ENCODE measurements at places on chromosomes 4 and X.

- peak; percentile 78 for DNase-seq
Measured at GRCh38 chrX:55919367-55920221, 202.0 kb downstream of the RRAGB start.

DNA sequence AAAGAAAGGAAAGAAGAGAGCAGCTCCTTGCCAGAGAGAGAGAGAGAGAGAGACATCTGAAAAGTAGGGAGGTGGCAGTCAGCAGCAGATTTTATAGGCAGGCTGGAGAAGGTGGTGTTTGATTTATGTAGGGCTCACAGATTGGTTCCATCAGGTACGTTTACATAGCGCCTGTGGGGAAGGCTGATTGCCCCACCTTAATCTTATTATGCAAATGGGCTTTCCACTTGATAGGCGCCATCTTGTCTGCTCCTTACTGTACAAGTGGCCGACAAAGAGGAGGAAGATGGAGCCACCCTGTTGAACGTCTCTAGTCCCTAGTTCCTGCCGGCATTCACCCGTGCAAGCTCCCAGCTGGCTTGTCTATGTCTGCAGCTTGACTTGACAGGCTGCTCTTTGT lies 49.1 kb upstream of the DHRSX start:
- no peak for DNase-seq

DNA sequence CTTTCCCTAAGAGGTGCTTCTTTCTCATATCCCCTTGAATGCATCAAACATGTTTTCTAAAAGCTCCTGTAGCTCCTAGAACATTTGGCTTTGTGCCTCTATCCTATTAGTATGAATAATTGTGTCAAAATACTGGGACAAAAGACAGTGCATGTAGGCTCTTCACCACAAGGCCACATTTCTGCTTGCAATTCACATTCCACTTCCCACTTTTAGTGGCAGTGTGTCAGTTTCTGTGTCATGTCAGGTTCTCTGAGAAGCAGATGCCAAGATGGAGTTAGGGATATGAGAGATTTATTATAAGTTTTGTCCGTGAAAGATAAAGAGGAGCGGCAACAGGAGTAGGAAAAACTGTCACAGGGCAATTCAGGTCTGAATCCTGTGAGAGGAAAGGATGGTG lies 61.3 kb upstream of the GPRIN3 start:
- DNase-seq: no peak

GRCh38 chr4:158053086-158053485 lies 119.7 kb downstream of the GASK1B start:
- DNase-seq: no peak

GRCh38 chr4:134057356-134057755 lies 144.2 kb downstream of the PABPC4L start:
- no peak for DNase-seq

DNA sequence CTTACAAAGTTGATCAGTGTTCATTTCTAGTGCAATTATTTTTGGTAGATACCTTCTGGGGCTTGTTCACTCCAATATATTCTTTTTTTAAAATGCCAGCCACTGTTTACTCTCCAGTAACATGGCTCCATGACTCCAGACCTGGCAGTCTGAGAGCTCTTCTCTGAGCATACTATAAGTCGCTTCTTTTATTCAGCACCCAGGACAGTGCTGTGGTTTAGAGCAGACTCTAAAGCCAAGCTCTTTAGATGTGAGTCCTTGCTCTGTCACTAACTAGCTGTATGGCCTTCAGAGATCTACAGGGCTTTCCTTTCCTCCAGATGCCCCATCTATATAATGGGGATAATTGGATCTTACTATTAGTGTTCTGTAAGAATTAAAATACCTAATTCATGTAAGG lies 200.2 kb upstream of the FAM241A start:
- DNase-seq: no peak

GRCh38 chr4:112145790-112146501 lies 692 bp downstream of the FAM241A start:
- peak; percentile 68 for DNase-seq

GRCh38 chr4:22457348-22457747 lies 58.5 kb downstream of the ADGRA3 start:
- no peak for DNase-seq

DNA sequence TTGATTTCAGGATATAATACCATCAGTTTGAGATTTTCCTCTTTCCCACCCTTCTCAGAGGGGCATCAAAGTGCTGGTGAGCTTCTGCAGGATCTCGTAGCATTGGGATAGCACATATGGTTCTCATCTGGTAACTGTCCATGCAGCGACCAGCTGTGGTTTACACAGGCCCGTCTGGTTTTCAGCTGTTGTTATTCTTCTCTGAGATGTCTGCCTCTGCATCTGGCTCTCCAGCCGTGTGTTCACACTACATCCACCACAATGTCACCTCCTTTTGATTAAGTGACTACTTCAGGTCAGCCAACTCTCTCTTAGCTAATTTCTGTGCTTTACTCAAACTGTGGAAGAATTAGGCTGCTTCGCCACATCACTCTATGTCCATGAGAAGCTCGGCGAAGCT lies 676.7 kb upstream of the TENM3 start:
- DNase-seq: no peak

DNA sequence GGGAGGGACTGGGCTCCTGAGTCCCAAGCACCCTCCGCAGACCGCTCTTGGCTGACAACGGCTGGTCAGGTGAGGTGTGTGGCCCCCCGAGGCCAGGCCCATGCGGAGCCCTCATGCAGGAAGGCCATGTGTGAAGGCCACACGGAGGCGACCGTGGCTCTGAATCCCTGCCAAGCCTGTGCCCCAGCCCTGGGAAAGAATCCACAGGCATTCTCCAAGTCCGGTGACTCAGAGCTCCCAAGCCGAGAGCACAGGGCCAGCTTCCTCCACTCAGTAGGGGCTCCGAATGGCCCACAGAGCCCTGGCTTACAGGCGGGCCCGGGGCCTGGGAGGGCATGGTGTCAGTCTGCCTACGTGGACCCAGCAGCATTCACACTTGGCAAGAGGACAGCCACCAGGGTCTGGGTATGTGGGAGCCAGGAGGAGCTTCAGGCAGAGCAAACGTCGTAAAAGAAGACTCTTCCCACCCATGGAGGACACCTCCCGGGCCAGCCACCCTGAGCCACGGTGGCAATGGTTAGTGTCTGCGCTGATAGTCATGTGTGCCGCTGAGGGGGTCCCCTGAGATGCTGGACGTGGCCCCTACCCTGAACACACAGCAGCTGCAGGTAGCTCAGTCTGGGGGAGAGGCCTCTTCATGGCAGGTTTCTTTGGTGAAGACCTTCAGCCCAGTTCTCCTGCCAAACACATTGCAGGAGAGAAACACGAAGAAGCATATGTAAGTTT lies 105.7 kb downstream of the PSAPL1 start:
- no peak for DNase-seq

DNA sequence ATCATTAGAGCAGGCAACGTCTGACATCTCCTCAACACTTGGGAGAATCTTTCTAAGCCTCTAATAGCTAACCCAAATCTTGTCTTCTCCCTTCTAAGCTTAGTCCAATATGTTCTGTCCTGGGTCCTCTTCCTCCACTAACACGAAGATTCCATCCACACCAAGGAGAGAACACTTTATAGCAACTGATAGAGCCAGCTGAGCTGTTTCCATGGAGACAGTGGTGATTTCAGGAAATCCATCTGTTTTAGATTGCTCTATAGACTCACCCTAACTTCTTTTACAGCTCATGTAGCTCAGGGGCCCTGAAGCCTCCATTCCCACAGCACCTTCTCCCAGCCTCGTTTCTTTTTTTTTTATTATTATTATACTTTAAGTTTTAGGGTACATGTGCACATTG lies 37.4 kb downstream of the SCD5 start:
- no peak for DNase-seq

DNA sequence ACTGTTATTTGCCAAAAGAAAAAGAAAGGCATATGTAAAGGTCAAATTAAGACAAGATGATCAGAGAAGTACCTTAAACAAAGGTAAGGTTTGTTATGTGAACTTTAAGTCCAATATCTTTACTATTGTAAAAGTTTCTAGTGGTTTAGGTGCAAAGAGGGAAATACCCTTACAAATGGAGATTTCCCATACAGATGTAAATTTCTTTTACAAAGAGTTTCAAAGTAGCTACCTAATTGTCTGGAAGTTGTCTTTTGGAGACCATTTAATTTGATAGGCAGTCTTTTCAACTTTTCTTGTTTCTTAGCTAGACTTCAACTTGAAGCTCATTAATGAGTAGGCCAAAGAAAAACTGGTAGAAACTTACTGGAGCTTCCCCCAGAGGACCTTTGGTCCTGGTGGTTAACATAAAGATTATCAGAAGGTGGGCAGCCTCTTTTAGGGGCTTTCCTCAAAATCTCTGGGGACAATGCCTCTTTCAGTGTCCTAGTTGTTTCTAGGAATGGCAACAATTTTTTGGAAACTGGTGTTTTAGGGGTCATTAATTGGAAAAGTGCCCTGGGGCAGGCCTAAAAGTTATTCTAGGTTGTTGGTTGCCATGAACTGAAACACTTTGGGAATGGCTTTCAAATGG lies 297.3 kb downstream of the GUCY2F start:
- no peak for DNase-seq

DNA sequence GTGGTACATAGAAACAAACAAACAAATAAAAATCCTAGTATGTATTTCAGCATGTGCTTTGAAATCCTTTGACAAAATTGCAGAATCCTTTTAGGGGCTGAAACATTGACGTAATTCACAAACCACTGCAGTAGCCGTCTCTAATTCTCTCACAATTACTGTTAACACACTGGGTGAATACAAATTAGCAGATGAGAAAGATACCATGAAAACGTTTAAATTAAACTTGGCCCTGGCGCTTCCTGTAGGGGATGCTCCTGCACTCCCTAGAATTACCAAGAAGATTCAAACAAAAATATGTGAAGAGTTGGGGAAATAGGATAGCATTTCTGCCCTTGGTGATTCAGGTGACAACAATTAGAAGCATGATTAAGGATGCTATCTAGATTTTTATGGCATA lies 772.5 kb upstream of the PRKX start:
- DNase-seq: no peak

GRCh38 chr4:95526075-95526474 lies 22.7 kb downstream of the UNC5C start:
- DNase-seq: no peak

DNA sequence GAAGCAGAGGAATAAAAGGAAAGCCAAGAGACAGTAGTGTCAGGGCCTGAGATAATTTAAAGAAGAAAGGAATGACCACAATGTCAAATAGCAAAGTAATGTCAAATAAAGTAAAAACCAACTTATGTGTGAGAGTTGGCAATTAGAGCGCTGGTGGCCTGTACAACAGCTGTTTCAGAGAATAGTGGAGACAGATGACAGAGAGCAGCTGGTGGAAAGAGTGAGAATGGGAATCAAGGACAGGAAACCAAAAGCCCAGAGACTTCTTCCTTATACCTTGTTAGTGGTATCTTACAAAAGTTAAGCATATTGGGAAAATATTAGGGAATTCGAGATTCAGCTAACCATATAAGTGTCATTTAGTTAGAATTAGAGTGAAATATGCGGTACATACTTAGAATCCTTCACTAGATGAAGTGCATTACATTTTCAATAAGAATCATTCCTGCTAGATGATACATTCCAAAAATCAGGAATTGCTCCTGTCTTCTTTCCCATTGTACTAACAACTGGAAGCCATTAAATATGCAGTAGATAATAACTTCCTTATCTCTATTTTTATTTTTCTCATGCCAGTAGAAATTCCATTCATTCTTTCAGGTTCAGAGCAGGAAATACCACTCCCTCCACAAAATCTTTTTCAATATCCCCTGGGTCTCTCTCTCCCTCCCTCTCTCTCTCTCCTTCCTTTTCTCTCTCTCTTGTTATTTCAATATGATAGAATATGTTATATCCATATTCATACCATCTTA lies 525.4 kb downstream of the CENPC start:
- no peak for DNase-seq

- no peak for DNase-seq
Measured at GRCh38 chr4:156782491-156782890, 189.1 kb downstream of the PDGFC start.

- DNase-seq: no peak
Measured at GRCh38 chr4:80841587-80842281, 188.8 kb upstream of the BMP3 start.

DNA sequence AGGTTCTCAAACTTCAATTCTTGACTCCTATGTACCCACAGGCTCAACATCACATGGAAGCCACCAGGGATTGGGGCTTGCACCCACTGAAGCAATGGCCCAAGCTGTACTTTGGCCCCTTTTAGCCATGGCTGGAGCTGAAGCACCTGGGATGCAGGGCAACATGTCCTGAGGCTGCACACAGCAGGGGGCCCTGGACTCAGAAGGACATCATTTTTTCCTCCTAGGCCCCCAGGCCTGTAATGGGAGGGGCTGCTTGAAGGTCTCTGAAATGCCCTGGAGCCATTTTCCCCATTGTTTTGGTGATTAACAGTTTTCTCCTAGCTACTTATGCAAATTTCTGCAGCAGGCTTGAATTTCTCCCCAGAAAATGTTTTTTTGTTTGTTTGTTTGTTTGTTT lies 465.1 kb upstream of the PCDH10 start:
- peak; percentile 6 for DNase-seq

DNA sequence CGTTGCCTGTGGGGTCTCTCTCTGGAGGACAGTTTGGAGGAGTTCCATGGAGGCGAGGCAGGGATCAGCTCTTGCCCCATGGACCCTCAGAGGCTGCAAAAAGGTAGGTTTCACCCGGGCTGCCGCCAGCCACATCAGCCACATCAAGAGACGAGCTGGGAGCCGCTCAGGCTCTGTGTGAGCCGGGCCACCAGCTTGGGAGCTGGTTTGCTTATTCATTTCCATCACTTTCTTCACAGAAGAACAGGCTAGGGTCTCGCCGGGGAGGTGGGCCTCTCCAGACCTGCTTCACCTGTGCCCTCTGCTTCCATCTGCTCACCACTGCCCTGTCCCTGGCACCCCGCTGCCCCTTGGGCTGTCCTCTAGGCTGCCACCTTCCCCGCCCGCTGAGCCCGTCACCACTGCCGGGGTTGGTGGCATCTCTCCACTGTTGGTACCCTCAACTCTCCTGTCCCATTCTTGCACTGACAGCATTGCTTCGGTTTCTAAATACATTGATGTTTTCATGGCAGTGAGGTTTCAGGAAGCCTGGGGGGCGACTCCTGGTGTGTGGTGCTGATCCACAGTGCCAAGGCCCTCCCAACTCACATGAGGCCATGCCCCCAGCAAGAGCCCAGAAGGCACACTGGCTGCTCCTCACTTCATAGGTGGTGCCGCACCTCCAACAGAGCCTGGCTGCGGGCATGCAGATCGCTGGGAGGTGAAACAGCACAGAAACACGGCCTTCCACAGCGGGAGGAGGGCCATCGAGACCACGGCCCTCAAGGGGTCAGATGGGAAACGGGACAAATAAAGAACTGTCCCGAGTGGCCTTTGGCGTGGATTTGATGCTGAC lies 4.5 kb upstream of the TREX2 start:
- no peak for DNase-seq

- no peak for DNase-seq
Measured at GRCh38 chr4:87121341-87122065, 98.9 kb downstream of the KLHL8 start.

All from DMS53 (cell line).